Stimulated activated CD8-positive, alpha-beta memory T cell treated with anti-CD3 and anti-CD28 coated beads, Interleukin-15, amount 100 ng/mL, for 4 hours (primary cell): ENCODE measurements at places on chromosomes 7 and 10.

DNA sequence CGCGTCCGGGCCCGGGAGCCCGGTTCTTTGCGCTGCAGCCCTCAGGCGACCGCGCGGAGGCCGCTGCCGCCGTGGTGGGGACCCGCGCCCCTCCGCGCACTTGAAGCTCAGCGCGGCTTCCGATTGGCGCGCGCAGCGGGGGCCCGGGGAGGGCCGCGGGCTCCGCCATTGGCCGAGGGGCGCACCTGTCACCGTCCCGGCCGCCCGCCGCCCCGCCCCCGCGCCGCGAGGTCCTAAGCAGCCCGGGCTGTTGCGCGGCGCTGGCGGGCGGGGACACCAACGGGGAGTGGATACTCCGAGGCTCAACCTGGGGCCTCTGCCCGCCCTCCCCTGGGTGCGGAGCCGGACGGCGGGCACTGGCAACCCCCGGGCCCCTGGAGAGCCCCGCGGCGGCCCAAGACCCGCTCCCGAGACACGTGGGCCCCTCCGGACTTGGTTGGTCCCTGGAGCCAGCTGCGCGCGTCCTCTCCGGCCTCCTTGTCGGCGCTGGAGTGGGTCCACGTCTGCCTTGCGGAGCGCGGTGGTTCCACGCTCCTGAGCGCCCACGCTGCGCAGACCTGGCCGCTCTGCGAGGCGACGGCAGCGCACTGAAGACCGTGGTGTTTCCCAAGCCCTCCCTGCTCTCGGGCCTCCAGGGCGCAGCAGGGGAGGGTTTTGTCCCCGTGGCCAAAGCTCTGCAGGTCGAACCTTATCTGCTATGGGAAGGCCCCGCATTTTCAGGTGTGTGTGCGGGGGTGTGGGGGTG, at the start of gene MNX1:
Gene MNX1, minus strand, starts transcription at position 76 of the 745 bp plus-strand sequence. CDS start 313 bp downstream, outside the sequence.
- DNase-seq = no peak

DNA sequence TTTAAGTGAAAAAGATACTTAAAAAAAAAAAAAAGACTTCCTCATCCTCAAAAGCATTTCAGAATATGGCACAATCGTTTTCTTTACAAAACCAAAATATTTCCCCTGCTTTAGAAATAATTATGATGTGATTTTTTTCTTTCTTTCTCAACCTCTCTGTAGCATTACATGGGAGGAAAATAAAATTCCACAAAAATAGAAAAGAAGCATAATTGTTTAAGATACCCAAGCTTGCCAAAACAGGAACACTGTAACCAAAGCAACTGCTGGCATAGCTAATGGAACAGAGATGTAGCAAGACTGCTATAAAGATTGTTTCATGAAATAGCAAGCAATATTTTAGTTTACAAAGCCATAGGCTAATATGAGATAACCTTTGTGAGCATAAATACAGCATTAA, 75.6 kb upstream of the GPR22 start:
- no peak for DNase-seq

DNA sequence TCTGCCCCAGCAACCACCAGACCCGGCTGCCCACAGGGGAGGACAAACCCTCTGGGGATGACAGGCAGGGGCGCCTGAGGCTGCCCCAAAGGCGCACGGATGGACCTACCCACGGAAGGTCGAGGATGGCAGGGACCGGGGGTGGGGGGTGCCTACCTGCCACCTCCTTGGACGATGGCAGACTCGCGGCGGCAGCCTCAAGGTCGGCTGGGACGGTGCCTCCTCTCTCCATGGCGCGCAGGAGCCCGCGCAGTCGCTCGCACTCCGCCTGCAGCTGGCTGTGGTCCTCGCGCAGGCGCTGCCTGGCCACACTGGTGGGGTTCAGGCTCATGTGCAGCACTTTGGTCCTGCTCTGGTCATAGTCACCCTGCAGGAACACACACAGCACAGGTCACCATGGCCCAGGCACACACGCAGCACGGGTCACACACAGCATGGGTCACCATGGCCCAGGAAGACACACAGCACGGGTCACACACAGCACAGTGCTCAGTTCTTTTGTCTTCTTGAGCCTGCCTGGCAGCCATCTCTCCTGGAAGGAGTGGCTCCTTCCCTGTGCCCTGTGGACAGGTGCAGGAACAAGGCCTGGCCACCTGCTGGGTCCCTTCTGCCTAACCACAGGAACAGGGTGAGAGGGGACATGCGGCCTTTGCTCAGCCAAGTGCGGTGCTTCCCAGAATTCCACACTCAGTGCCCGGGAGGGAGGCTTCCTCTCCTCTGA, 266.6 kb downstream of the ELFN1 start:
- no peak for DNase-seq

GRCh38 chr10:102024799-102025198, 31.2 kb downstream of the ARMH3 start:
- no peak for DNase-seq

- DNase-seq = no peak
Measured at GRCh38 chr7:96838481-96838880, 128.8 kb upstream of the SEM1 start.

GRCh38 chr7:133773601-133774000, 353.5 kb upstream of the LRGUK start:
- no peak for DNase-seq

GRCh38 chr10:11813177-11813576, 10.0 kb upstream of the PROSER2 start:
- no peak for DNase-seq

DNA sequence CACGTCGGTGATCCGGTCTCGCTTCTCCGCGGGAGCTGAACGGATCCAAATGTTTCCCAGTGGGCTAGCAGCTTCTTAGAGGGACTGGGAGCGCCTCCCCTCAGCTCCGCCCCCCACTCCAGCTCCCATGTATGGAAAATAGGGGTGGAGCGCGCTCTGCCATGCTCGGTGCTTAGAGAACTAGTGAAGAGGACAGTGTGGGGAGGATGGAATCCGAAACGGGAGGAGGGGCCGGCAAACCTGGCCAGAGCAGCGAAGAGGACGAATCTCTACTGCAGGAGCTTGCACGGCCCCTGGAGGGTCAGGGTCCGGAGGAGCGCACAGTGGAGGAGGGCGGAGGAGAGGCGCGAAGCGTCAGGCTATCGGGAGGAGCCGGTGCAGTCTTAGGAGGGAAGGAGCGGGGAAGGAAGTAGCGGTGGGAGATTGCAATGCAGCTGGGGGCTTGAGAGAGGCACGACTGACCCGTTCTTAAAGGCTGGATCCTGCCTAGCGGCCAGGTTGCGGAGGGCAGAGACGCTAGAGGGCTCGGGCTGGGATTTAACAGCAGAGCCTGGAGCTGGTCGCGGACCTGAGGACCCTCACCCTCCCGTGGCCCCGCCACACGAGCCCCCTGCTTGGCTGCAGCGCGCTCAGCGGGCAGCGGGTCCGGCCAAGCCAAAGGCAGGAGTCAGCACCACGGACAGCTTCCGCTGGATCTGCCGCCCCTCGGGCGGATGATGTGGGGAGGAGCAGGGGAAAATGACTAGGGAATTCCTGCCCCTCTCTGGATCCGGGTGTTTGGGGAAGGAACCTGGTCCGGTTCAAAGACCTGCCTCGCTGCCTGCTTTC, at the start of gene PRLHR:
Gene PRLHR, minus strand, starts transcription at position 51 of the 828 bp plus-strand sequence. CDS start 404 bp downstream, outside the sequence.
- no peak for DNase-seq

DNA sequence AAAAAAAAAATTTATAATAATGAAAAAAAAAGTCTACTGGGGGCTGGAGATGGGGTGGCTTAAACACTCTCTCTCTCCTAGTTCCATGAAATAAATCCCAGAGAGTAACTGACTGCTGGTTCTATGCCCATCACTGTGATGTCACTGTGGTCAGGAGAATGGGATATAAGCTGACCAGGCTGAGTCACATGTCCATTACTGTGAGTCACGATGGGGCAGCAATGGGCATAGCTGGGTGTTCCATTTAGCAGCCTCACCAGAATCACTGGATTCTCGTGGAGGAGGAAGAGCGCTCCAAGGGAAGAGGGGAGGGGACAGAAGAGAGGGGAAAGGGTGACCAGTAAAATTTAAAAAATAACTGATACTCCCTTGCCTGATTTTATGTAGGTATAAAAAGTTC, 37.1 kb downstream of the MASTL start:
- no peak for DNase-seq

DNA sequence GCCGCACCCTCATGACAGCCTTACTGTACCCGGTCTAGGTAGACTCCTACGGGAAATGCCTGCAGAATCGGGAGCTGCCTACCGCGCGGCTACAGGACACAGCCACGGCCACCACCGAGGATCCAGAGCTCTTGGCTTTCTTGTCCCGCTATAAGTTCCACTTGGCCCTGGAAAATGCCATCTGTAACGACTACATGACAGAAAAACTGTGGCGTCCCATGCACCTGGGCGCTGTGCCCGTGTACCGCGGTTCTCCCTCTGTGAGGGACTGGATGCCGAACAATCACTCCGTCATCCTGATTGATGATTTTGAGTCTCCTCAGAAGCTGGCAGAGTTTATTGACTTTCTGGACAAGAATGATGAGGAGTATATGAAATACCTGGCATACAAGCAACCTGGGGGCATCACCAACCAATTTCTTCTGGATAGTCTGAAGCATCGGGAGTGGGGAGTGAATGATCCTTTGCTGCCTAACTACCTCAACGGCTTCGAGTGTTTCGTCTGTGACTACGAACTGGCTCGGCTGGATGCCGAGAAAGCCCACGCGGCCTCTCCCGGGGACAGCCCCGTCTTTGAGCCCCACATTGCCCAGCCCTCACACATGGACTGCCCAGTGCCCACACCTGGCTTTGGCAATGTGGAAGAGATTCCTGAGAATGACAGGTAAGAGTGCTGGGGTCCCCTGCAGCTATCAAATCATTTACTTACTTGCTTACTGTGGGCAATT, 8.5 kb upstream of the CHCHD1 start:
- no peak for DNase-seq

GRCh38 chr10:132698761-132699391, 87.1 kb downstream of the NKX6-2 start:
- DNase-seq = no peak

GRCh38 chr10:105243381-105243780, 602.3 kb downstream of the SORCS3 start:
- no peak for DNase-seq

- no peak for DNase-seq
Measured at GRCh38 chr7:139683137-139683921, 94.5 kb downstream of the HIPK2 start.

DNA sequence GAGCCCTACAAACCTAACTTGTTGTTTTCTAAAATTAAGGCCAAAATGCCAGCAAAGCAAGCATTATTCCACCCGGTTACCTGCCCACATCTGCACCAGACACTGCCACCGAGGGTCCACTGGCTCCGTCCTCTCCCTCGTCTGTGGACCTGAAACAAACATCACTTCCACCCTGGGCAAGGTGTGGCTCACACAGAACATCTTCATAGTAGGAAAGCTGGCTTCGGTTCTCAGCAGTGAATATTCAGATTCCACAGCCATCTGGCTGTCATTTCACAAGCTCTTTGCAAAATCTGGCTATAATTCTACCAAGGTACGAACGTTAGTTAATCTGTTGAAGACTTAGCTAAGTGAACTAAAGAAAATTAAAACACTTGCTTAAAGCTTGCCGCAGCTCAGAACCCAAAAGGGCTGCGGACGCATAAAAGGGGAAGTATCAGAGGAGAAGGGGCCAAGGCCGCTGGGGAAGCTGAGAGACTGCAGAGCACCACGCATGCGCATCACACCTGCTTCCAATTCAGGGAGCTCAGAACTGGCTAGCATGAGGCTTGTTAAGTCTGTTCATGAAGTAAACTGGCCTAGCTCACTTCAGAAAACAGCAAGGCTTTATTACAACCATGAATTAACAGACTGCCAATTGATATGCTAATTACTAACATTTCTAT, 46.1 kb downstream of the PTPRN2 start:
- no peak for DNase-seq

DNA sequence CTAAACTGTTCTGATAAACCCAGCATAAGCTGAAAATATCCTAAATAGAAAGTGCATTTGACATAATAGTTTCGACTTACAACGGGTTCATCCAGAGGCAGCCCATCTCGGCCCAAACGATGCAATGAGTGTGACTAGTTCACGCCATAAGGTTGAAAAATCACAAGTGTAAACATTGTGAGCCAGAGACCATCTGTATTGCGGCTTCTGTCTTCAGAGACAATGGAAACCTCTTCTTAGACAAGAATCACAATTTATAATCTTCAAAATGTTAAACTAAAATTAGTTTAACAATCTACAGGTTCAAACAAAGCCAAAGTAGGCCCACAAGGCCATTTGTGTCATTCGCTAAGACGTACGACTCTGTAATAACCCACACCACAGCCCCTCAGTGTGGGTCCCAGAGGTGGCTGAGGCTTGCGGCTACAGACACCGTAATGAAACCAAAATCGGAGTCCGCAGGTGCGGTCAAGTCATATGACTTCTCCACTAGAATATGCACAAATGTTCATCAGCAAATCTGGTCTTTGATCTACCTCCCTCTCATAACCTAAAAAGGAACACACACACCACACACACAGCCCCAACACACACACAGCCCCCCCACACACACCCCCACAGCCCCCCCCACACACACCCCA, 81.8 kb downstream of the DIP2C start:
- no peak for DNase-seq

- DNase-seq = no peak
Measured at GRCh38 chr10:29034592-29034991, 254.3 kb upstream of the LYZL1 start.

DNA sequence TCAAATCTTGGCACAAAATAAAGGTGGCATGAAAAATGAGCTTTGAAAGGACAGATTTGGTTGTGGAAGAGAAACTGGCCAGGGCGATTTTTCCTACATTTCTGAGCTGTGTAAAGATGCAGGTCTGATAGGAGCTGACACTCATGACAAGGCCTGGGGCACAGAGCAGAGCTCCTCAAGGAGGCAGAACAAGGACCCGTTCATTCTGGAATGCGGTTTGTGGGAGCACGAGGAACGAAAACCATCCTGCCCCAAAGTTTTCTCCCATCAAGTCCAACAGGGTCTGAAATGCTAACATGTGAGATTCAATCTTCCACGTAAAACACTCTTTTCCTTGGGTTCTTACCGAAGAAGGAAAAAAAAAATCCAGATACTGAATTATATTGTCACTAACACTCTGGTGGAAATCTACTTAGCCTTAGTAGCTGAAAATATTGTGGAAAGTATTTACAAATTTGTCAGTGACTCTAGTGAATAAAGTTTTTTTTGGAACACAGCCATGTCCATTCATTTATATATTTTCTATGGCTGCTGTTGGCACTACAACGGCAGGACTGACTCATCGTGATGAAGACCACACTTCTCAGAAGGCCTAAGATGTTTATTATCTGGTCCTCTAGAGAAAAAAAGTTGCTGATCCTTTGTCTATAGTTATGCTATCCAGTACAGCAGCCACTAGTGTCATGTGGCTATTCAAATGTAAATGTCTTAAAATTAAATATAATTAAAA, 215.7 kb downstream of the BAMBI start:
- no peak for DNase-seq

DNA sequence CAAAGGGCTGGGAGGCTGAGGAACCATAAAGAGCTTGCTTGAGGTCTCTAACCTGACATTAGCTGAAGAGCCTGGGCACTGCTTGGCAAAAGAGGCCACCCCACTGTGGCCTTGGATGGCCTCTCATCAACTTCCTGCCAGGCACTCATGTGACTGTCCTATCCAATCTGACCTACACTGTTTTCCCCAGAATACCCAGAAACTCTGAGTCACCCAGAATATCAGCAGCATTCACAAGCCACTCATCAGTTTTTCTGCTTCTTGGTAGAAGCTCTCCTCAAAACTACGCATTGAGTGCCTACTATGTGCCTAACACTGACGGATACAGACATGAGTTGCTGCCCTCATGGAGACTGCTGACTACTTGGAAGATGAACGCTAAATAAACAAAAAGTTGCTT, 4.1 kb upstream of the NT5C2 start:
- no peak for DNase-seq

- DNase-seq = no peak
Measured at GRCh38 chr7:17680026-17680425, 260.3 kb downstream of the SNX13 start.

- no peak for DNase-seq
Measured at GRCh38 chr10:131677671-131678070, 223.1 kb upstream of the PPP2R2D start.
